Brain pericyte (primary cell): ENCODE measurements at places on chromosomes 7 and 10.

DNA sequence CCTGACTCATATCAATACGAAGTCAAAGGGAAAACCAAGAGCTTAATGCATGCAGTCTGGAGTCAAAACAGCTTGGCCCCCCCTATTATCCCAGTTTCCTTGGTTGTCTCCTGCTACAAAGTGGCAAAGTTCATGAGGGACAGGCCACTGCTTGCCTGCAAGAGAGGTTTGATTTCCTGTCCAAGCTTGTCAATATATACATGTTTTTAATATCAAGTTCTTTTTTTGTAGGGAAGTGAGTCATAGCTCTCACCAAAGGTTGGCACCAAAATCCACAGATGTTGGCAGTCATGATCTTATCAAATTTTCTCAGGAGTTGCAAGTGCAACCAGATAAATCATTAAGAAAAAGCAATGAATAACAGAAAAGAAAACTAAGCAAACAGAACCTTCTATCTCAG is 176.8 kb downstream of the COBL start:
- no peak for DNase-seq

GRCh38 chr7:11557627-11558026 is 274.4 kb downstream of the THSD7A start:
- DNase-seq, result no peak

GRCh38 chr7:151366880-151367222 is 25.2 kb downstream of the NUB1 start:
- no peak for DNase-seq

DNA sequence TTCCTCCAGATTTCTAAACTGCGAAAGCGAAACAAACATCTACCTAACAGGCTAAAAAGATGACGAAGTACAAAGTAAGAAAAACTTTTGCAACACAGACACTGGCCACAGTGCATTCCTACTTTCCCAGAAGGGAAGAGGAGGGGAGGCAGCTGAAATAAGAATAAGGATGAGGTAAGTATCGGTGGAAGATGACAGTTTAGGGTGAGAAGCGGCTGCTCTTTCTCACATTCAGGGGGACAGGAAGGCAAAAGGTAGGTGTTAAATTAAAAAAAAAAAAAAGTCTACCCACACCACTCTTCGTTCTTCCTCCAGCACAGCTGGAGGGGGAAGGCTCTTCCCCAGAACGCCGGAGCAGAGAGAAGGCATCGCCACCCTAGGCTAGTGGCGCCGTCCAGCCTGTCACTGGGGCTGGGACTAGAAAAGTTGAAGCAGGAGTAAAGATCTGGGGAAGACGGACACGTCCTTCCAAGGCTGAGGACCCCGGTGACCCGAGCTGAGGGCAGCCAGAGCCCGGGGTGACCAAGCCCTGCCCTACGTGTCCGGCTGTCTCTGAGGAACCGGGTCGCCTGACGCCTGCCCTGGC is 846 bp downstream of the DNAJC1 start:
- no peak for DNase-seq

GRCh38 chr10:133616371-133617130 is 10.0 kb downstream of the FRG2B start:
- no peak for DNase-seq

- no peak for DNase-seq
Observed at GRCh38 chr10:92421550-92421949, 130.6 kb downstream of the MARCHF5 start.

DNA sequence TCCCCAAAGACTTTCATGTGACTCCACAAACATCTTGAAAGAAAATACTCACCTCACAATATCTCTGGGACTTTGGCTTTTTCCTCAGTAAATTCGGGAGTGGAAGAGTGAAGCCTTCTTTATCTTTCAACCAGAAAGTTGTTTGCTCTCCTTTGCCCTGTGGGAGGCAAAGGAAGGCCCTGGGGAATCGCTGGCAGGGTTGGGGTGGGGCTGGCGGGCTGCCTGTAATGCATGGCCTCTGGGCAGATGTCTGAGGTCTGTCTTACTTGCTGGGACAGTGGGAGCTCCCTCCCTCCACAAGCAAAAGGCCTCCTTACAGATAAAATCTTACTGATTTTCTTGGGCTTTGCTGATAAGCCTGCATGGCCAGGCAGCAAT is 24.9 kb downstream of the TECTB start:
- DNase-seq, result no peak

GRCh38 chr10:109875151-109875568 is 48.2 kb downstream of the XPNPEP1 start:
- no peak for DNase-seq

GRCh38 chr10:94016727-94017714 is 23.3 kb downstream of the PLCE1 start:
- DNase-seq, result no peak

DNA sequence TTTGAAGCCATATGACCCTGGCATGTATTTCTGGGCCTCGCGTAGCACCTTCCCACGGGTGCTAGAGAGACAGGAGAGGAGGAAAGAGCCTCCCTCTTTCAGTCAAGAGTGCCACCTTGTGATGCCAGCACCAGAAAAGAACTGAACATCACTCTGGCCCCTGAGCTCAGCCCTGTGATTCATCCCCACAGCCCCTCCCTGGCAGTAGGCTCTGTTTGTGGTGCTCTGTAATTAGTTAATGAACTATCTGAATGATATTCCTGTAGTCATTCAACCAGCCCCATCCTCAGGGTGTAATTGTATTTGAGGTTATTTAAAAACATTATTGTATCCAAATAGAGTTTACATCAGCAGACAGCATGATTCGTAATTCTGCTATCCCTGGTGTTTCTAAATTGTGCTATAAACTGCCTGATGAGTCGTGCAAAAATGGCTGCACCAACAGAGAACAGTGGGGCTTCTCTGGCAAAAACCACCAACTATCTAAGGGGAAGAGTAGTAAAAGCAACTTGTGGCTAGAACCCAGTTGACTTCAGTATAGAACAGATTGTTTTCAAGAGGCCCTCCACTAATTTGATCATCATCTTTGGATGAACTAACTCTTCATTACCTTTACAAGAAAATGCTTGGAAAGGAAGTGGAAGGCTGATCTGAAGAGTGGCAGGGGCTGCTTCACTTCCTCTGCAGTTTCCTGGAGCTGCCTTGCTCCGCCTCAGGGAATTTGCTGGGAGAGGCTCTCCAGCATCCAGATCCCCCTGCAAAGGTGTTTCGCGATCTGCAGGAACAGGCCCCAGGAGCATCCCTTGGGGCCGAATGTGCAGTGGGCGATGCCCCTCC is 23.7 kb upstream of the TIAL1 start:
- DNase-seq, result no peak

- no peak for DNase-seq
Observed at GRCh38 chr10:88091490-88092061, 228.2 kb downstream of the PTEN start.

DNA sequence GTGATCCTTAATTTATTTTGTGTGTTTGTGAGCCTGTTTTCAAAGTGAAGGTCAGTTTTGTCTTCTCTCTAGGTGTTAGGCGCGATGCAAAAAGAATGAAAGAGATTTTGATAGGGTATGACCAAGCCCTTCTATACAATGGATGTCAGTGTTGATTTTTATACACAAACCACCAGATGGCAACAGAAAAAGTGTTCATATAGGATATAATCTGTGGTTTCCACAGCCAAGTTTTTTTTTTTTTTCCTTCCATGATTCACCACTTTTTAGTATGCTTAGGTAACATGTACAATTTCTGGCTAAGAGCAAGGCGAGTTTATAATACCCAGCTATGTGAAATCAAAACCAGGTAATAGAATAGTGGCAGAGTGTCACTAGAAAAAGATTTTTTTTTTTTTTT is 8.1 kb downstream of the SDK1 start:
- DNase-seq, result no peak

- DNase-seq, result peak; percentile 13
Observed at GRCh38 chr7:46089281-46089680, 168.2 kb upstream of the IGFBP3 start.

- DNase-seq, result no peak
Observed at GRCh38 chr10:90227217-90227656, 525.8 kb downstream of the KIF20B start.

DNA sequence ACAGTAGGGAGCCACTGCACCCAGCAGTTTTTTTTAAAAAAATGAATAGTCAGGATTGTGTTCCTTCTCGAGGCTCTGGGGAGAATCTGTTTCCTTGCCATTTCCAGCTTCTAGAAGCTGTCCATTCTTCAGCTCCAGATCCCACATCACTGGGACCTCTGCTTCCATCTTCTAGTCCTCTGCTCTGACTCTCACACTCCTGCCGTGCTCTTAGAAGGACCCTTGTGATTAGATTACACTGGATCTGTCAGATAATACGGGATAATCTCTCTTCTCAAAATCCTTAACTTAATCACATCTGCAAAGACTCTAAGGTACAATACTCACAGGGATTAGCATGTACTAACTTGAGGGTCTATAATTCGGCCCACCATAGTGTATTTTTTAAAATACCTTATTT is 158.9 kb upstream of the SP4 start:
- DNase-seq, result no peak

DNA sequence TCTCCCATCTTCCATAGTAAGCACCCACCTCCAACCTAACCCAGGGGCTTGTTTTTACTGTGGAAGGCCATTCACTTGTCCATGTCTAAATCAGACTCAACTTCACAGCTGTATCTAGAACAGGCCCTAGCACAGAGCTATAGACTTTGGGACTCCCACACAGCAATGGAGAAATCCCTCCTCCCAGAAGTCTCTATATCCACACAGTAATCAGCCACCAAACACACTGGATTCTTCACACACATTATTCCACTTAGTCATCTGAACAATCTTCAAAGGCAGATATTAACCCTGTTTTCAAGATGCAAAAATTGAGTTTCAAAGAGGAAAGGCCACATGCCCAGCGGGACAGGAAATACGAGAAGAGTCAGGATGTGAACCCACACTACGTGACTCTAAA is 81.8 kb downstream of the MALSU1 start:
- no peak for DNase-seq

GRCh38 chr7:121376979-121377378 is 19.1 kb downstream of the FAM3C start:
- no peak for DNase-seq

- no peak for DNase-seq
Observed at GRCh38 chr7:140722254-140722653, 25.7 kb downstream of the NDUFB2 start.

GRCh38 chr7:110774071-110774470 is 316.9 kb upstream of the LRRN3 start:
- DNase-seq, result no peak

- DNase-seq, result no peak
Observed at GRCh38 chr7:135920478-135920877, 56.7 kb downstream of the MTPN start.
